ENCODE measurements at places on chromosomes 1 and 21. TPM values are rescaled to one million over a fixed set of nuclear protein-coding genes. Genes with fewer than 3 reads are reported as not detected.

Gene AADACL4
- not detected for total RNA-seq

Gene TAS1R1
- total RNA-seq: not detected

Gene LRRC52
- total RNA-seq: not detected

Gene LENEP
- total RNA-seq: 2.8 TPM

Gene APOBEC4
- not detected for total RNA-seq

Gene SUSD4
- total RNA-seq: 4.2 TPM

Measured in H9 (cell line).